SK-N-SH (cell line): ENCODE measurements at places on chromosomes 3 and 15. TPM values are rescaled to one million over a fixed set of nuclear protein-coding genes. Genes with fewer than 3 reads are reported as not detected.

The LMCD1 gene
- polyA plus RNA-seq: 23.6 and 26.5 TPM in 2 replicates

The LRRIQ4 gene
- polyA plus RNA-seq: not detected in 2 replicates

The XYLB gene
- 2.7 and 3.6 TPM in 2 replicates for polyA plus RNA-seq

The SPATA16 gene
- polyA plus RNA-seq: not detected in 2 replicates

- DNase-seq: peak; percentile 71
Measured at GRCh38 chr3:66499881-66500575, 794 bp downstream of the LRIG1 start.

DNA sequence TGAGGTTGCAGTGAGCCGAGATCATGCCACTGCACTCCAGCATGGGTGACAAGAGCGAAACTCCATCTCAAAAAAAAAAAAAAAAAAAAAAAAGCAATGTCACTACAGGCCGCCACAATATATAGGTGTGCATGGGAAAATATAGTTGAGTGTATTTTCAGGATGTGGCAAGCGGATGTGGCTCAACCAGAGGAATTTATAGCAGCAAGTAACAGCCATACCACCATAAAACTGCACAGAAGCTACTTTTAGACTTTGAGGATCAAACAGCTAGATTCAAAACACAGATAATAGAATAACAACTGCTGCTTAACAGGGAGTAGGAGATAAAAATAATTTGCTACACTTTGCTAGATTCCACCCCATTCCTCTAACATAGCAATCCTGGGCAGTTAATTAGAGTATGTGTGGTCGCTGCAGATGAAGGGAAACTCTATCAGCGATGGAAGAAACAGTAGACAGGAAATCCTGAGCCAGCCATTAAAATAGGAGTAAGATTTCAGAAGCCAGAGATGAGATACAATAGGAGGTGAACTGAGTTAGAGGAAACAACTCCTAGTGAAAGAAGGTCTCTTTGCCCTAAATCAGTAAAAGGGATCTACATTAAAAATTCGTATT is 318.7 kb upstream of the STT3B start:
- no peak for DNase-seq

DNA sequence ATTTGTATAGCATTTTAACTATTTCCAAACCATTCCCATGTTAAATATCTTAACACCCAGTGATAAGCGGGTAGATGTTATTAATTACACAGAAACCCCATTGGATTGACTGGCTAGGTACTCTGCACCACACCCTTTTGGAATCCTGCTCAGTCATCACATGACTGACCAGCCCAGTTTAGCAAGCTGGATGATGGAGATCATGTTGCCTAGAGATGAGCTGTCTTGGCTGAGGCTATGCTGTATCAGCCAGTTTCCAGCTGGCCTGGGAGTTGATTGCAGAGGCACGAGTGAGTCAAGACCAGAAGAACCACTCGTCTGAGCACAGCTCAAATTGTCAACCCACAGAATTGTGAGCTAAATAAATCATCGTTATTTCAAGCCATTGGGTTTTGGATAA is 124.6 kb downstream of the ZNF621 start:
- DNase-seq: no peak

DNA sequence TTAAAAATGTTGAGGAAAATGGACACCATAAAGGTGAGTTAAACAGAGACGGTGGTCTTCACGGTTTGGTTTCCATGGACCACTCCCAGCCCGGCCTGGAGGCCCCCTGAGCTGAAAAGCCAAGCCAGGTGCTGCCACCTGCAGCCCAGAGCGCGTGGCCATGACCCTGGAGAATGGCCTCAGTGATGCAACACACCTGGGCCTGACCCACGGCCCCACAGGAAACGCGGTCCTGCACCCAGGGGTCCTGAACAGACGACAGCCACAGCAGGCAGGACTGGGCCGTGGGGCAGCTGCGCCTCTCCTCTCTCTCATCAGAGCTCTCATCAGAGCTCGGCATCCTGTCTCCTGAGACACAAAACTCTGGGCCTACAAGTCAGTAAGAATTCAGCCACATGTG is 64.1 kb downstream of the NIPA2 start:
- DNase-seq: no peak

DNA sequence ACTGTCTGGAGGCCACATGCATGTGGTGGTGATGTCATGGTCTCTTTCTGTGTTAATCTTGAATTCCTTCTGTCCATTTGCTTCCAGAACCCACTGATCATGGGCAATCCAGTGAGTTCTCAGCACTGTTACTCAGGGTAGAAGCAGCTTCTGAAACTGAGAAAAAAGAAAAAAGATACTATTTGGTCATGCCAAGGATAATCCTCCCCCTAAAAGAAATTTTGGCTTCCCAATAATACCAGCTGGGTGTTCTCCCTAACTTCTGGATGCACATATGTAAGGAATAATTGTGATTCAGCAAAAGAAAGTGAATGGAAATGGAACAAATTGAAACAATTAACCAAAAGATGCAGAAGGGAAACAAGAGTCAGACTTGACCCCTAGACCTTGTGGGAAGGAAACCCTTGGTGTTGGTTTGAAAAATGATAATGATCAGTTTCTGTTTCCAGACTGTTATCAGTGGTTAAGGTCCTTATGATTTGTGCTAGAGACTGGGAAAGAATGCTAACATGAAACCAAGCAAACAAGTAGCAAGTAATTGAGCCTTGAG is 92.3 kb downstream of the RBMS3 start:
- DNase-seq: no peak

DNA sequence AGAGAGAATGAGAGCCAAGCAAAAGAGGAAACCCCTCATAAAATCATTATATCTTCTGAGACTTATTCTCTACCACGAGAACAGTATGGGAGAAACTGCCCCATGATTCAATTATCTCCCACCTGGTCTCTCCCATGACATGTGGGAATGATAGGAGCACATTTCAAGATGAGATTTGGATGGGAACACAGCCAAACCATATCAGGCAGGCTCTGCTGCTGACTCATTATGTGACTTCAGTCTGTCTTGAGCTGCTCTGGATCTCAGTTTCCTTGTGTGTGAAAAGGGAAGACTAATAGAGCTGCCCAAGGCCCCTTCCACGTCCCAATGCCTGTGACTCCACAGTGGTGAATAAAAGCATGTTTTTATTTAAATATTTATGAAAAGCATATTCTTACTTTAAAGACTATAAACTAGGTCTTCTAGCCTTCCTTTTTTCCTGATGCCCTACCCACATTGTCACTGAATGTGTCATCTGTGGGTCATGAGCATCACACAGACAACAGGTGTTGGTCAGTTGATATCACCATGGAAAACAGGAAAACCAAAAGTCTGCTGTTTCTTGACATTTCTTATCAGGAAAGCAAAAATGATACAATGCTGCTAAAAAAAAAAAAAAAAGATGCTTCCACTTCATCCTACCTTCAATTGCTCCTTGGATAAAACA is 96.0 kb upstream of the PPP2R3A start:
- no peak for DNase-seq

DNA sequence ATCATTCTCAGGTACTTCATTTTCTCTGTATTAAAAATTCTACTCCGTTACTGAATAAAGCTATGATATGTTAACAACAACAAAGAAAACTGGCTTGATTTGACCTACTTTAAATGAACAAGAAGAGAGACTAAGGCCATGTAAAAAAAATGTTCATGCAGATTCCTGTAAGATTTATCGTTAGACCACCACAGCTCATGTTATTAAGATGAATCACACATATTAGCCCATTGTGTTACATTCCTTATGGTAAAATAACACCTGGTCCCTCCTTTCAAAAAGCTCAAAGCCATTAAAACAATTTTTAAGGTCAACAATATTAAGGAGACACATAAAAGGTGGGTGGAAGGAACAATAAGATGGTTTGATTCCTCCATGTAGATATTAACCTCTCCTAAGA is 6.3 kb downstream of the THOC7 start:
- no peak for DNase-seq

GRCh38 chr3:140021269-140021668 is 86.3 kb downstream of the CLSTN2 start:
- no peak for DNase-seq

- no peak for DNase-seq
Measured at GRCh38 chr3:37183976-37184375, 9.6 kb upstream of the LRRFIP2 start.

- DNase-seq: peak; percentile 55
Measured at GRCh38 chr3:40985195-40985594, 214.1 kb upstream of the CTNNB1 start.
